ENCODE measurements at places on chromosomes 4 and X.

GRCh38 chrX:147898951-147899350 is 12.8 kb upstream of the FMR1 start:
- no peak for DNase-seq

DNA sequence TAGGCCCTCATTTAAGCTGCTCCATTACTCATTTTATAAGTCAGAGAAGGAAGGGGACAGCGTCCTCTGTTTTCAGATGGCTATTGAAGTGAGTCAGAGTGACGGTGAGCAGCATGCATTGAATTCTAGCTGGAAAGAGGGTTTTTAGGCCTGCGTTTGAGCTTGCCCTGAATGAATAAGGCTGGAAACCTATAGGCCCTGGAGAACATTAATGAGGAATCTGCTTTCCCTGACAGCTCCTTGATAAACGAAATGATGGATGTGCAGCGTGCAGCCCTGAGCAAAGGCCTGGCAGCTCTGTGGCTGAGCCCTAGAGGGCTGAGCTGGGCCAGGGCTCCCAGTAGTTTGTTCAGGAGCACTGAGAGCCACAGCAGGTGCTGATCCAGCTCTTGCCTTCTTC is 33.4 kb downstream of the TBL1X start:
- no peak for DNase-seq

DNA sequence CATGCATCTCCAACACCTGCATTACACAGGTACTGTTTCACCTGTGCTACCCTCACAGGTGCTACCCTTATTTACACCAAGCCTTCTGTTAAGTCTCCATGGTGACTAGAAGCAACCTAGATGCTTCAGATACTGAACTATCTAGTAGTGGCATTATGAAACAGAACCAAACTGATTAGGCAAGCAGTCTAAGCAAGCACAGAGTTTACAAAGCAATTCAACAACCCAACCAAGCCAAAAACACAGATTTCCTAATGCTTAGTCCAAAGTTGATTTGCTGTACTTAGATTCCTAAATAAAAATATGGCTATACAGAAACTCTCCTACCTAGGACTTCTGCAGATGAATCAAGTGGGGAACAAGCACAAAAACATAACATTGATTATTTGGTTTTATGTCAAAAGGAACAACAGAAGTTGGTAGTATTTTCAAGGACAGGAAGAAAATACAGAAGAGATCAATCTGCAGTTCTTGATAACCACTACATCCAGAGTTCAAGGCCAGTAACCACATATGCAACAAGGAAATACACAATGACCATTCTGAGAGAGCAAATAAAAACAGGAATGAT is 3.2 kb downstream of the TAPT1 start:
- no peak for DNase-seq

GRCh38 chr4:24475756-24476155 is 108.6 kb downstream of the DHX15 start:
- DNase-seq: no peak

- DNase-seq: peak; percentile 17
Measured at GRCh38 chr4:102501447-102501696, 213 bp downstream of the NFKB1 start.

- no peak for DNase-seq
Measured at GRCh38 chr4:186360551-186360950, 94.6 kb downstream of the F11 start.

DNA sequence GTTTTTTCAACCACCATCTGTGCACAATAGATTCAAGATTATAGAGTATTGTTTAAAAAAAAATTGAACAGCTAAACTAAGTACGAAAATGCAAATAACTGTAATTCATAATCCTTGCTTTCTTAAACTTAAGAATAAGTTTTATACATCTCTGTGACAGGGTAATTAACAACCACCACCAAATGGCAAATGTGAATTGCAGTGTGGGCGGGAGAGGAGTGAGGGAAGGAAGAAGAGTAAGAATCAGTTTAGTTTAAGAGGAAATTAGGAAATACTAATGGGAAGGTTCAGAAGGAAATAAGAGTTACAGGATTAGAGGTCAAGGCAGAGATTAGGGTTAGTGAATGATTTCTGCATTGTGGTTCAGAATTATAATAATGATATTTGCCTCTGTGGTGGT is 430.9 kb downstream of the SPRY1 start:
- no peak for DNase-seq

DNA sequence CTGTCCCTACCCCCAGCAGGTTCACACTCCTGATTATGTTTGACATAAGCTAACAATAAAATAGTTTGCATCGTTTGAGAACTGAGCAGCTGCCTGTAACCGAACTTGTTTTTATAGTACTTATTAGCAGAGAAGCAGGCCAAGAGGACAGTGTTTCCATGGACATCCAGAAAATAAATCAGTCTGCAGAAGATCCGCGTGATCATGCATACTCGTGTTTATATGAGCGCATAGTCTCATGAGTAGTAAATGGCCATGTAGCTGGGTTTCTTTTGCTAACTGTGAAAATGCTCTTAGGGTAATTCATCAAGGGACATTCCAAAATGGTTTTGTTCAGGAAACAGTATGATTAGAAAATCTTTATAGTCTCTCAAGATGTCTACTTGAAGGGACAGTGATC is 289.2 kb downstream of the DCTD start:
- DNase-seq: no peak

GRCh38 chr4:40059362-40059761 is 2.7 kb downstream of the N4BP2 start:
- no peak for DNase-seq

DNA sequence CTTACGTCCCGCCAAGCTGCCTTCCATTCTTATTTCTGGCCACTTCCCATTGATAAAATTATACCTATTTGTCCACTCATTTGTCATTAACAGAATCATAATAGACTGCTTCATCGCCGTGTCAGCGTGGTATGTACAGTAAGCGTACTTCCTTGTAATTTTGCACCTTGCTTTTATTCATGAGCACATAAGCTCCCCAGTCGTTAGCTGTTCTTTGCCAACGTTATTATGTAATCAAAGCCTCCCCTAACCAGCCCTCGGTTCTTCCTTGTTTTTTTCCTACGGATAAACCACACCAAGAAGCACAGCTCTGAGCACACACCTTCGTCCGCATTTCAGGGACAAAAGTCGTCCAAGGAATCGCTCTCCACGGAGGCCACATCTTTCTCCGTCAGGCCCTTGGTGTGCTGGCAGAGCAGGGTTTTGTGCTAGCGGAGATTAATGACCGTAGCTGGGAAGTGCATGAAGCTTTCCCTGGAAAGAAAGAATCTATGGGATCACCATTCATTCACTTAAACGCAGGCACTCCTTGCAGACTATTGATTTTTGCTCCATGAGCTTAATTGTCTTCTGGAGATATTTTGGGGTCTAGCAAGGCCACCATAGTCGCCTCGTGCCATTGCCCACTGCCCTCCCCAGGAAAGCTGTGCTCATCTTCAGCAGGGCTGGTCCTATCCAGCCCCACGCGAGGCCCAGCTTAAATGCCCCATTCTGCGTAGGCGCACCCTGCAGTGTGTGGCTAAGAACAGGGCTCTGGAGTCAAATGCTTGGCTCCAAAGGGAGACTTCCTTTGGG is 200.9 kb upstream of the PSAPL1 start:
- DNase-seq: no peak

GRCh38 chrX:43345166-43345565 is 310.9 kb upstream of the MAOA start:
- no peak for DNase-seq

- no peak for DNase-seq
Measured at GRCh38 chr4:10619220-10619619, 65.3 kb downstream of the CLNK start.

DNA sequence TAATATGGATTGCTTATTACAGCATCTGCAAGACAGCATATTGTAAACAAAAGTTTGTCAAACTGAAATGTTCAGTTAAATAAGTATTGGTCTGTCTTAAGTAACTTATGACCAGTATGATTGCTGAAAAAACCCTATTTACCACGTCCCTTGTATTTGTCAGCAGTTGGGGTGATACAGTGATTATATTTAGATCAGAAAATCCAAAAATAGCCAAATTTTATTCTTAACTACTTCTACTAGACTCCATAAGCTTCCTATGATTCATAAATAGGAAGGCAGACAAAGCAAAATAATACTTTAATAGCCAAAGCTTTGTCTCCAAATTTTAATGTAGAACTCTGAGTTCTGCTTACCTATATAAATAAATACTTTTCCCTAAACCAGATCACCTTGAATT is 45.3 kb downstream of the TBCK start:
- no peak for DNase-seq

- no peak for DNase-seq
Measured at GRCh38 chrX:115898382-115899001, 272.1 kb upstream of the AGTR2 start.

DNA sequence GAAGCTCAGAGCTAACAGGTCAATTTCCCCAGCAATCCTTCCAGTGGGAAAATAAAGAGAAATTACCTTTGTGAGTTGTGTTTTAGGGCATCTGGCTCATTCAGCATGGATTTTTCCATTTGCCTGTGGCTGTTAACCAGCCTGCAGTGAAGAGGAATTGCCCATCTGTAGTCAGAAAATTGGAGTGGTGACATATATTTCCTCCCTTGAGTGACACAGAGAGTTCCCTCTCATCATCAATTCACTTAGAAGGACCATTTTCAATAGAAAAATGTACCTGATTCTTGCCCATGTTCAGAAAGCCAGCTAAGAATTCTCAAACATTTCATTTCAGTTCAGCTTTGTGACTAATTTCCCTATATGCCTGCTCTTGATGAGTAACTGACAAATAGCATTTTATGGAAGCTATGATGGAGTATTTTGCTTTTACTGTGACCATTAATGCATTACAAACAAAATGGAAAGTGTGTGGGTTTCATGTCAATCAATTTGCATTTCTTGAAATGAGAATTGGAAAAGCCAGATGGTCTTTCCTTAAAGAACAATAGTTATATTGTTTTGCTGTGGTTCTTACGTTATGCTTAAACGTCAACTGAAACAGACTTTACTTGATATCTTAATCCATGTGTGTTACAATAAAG is 155.8 kb downstream of the NWD2 start:
- no peak for DNase-seq

- no peak for DNase-seq
Measured at GRCh38 chrX:132491191-132491590, 2.4 kb upstream of the MBNL3 start.

- DNase-seq: no peak
Measured at GRCh38 chrX:72003811-72004750, 93.4 kb downstream of the NHSL2 start.

DNA sequence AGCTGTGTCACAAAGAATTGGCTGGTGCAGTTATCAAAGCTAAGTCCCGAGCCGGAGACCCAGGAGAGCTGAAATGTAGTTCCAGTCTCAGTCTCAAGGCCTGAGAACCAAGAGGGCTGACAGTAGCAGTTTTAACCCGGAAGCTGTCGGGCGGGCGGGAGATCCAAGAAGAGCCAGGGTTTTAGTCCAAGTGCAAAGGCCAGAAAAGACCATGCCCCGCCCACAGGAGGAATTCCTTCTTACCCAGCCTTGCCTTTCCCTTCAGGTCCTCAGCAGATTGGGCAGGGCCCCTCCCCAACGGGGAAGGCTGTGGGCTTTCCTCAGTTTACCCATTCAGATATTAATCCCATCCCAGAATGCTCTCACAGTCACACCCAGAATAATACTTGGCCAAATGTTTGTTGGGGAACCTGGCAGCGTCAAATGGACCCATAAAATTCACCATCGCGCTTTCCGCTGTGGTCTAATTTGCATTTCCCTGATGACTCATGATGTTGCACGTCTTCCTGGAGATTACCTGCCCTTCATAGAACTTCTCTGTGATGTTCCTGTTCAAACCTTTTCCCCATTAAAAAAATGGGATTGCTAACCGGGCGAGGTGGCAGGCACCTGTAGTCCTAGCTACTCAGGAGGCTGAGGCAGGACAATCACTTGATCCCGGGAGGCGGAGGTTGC is 16.2 kb downstream of the MAEA start:
- DNase-seq: no peak

- DNase-seq: no peak
Measured at GRCh38 chr4:112451104-112451503, 64.9 kb downstream of the NEUROG2 start.

DNA sequence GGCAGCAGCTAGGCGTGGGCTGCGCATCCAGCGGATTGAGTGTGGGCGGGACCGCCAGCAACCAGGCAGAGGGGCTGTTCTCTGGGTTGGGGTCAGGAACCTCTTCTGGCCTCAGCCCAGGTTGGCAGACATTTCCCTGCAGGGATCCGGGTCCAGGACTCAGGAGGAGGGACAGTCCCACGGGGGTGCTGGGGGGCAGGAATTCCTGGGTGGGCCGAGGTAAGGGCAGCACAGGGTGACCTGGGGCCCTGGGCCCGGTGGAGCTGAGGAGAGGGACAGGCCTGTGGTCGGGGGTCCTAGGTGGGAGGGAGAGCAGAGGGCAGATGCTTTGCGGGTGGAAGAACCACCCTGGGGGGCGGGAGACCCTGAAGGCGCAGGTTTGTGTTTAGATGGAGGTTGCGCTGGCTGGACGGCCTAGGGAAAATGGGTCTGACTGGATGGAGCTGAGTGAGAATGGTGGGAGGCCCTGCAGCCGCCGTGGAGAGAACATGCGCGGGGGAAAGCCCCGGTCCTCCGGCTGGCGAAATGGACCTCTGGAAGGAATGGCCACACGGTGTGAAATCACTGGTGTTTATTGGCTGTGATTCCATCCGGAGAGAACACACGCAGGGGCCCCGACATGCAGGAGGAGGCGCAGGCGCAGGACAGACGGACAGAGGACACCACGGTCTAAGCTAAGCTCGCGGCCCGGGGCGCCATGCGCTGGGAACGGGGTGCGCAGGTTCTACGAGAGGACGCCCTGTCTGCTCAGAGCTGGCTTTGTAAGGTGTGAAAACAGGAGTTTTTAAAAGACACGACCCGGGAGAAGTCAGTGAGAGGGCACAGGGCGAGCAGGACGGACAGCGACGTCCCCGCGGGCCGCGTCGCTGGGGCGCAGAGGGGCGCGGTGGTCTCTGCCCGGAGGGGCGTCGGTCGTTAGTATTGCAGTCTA is 41.3 kb downstream of the CPLX1 start:
- no peak for DNase-seq

- DNase-seq: no peak
Measured at GRCh38 chr4:23614284-23614892, 275.5 kb downstream of the PPARGC1A start.

DNA sequence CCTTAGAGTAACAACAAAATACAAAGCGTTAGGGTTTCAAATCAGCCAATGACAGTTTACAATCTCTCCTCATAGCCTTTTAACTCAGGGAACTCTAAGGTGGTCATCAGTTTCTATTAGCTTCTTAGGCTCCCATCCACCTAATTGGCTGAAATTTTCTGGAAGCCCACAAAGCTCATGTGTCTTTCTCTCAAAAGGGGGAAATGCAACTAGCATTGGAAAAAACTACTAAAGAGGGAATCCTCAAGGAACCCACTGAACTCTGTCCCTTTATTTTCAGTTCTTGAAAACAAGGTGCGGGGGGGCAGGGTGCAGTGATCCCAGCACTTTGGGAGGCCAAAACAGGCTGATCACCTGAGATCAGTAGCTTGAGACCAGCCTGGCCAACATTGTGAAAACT is 56.4 kb downstream of the PDGFC start:
- DNase-seq: no peak
